ENCODE measurements at places on chromosomes 4 and X. TPM values are rescaled to one million over a fixed set of nuclear protein-coding genes. Genes with fewer than 3 reads are reported as not detected.

- H3K27me3 ChIP-seq = no peaks in the 10 kb centered on the region
- no peak overlapping the region for H3K4me3 ChIP-seq
- H3K4me1 ChIP-seq = no peaks in the 10 kb centered on the region
- DNase-seq = no peak
- no peaks in the 10 kb centered on the region for H3K36me3 ChIP-seq
These were observed 80.0 kb downstream of the TBC1D19 start for GRCh38 chr4:26663888-26664287.

DNA sequence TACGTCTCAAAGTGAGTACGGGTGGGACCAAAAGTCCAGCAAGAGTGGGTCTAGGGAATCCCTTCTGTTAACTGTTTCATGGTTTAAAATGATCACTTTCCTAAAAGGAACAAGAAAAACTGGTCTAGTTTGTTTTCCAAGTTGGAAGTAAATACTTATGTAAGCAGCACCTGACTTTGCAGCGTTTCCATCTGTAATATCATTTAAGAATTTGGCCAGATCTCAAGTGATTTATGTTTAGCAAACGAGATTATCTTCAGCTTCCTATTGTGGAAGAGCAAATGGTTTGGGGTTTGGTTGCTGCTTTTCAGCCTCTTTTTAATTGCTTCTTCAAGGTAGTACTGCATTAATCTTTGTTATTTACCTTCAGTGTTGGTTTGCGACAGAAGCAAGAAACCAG, 50.4 kb downstream of the FHIP1A start:
- DNase-seq = no peak
- no peaks in the 10 kb centered on the region for H3K4me1 ChIP-seq
- H3K27me3 ChIP-seq = no peaks in the 10 kb centered on the region
- H3K4me3 ChIP-seq = no peak overlapping the region
- H3K27ac ChIP-seq = no peak overlapping the region
- no peaks in the 10 kb centered on the region for H3K36me3 ChIP-seq

DNA sequence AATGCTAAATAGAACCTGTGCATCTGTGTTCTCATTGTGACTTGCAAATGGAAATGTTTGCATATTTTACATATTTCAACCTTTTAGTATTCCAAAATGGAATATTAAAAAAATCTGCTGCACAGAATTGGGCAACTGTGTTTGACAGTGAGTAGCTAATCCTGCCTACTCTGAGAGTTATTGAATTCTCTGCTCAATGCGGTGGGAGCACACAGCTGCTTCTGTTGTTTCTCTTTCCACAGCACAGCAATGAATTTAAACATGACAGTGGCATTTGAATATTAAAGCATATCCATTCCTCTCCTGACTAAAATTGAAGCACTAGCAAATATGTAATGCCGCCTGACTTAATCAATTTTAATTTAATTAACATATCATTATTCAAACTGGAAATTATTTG, 366.6 kb downstream of the GASK1B start:
- no peak overlapping the region for H3K27ac ChIP-seq
- H3K27me3 ChIP-seq = no peaks in the 10 kb centered on the region
- H3K36me3 ChIP-seq = no peaks in the 10 kb centered on the region
- DNase-seq = peak; percentile 38
- H3K4me3 ChIP-seq = no peak overlapping the region
- no peaks in the 10 kb centered on the region for H3K4me1 ChIP-seq

The TMPRSS11A gene
- total RNA-seq = not detected

The ARL13A gene
- total RNA-seq = not detected

- H3K4me1 ChIP-seq = no peaks in the 10 kb centered on the region
- no peak overlapping the region for H3K4me3 ChIP-seq
- H3K36me3 ChIP-seq = no peaks in the 10 kb centered on the region
- H3K27me3 ChIP-seq = no peaks in the 10 kb centered on the region
These were observed 201.8 kb upstream of the NDST4 start for GRCh38 chr4:115315182-115315581.

- H3K36me3 ChIP-seq = no peaks in the 10 kb centered on the region
- H3K27ac ChIP-seq = no peak overlapping the region
- no peak for DNase-seq
- no peak overlapping the region for H3K4me3 ChIP-seq
- no peaks in the 10 kb centered on the region for H3K27me3 ChIP-seq
These were observed 32.2 kb upstream of the FAT1 start for GRCh38 chr4:186755550-186756519.

- H3K4me3 ChIP-seq = no peak overlapping the region
- H3K36me3 ChIP-seq = no peaks in the 10 kb centered on the region
- no peak overlapping the region for H3K27ac ChIP-seq
- no peak for DNase-seq
- H3K4me1 ChIP-seq = no peaks in the 10 kb centered on the region
- no peaks in the 10 kb centered on the region for H3K27me3 ChIP-seq
These were observed 109.9 kb downstream of the AFF2 start for GRCh38 chrX:148610328-148610698.

GRCh38 chr4:4491396-4491893, 50.4 kb downstream of the STX18 start:
- no peak overlapping the region for H3K27ac ChIP-seq
- H3K4me3 ChIP-seq = no peak overlapping the region
- H3K27me3 ChIP-seq = no peaks in the 10 kb centered on the region
- no peaks in the 10 kb centered on the region for H3K36me3 ChIP-seq
- DNase-seq = no peak
- H3K4me1 ChIP-seq = no peaks in the 10 kb centered on the region

DNA sequence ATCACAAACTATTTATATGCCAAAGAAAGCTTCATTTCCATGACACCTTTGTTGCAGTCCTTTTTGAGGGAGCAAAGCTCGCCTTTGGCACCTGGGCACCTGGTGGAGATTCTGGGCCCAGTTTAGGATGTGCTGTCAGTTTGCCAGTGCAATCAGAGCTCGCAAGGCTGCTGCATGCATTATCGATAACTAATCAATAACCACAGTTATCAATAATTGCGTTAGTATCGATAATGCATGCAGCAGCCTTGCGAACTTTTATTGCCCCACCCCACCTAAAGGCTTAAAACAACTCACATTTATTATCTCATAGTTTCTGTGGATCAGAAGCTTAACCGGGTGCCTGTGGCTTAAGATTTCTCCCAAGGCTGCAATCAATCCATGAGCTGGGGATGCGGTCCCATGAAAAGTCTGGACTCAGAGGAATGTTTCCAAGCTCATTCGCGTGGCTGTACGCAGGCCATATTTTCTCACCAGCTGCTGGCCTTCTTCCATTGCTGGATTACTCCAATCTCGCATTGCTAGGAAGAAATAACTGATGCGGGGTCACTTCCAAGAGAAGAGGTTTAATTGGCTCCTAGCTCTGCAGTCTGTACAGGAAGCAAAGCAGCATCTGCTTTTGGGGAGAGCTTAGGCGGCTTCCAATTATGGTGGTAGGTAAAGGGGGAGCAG, 6.2 kb upstream of the AFAP1 start:
- no peak overlapping the region for H3K27ac ChIP-seq
- H3K36me3 ChIP-seq = no peaks in the 10 kb centered on the region
- no peaks in the 10 kb centered on the region for H3K27me3 ChIP-seq
- peak; percentile 90 for DNase-seq
- H3K4me3 ChIP-seq = no peak overlapping the region

DNA sequence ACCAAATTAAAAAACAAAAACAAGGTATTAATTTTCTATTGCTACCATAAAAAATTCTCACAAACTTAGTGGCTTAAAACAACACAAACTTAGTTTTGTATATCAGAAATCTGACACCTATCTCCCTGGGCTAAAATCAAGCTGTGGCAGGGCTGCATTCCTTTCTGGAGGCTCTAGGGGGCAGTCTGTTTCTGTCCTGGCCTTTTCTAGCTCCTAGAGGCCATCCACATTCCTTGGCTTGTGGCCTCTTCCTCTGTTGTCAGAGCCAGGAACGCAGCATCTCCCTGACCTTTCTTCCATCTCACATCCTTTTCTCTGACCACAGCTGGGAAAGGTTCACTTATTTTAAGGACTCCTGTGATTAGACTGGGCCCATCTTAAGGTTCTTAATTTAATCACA, 38.9 kb upstream of the TLR2 start:
- no peaks in the 10 kb centered on the region for H3K27me3 ChIP-seq
- no peaks in the 10 kb centered on the region for H3K4me1 ChIP-seq
- H3K36me3 ChIP-seq = no peaks in the 10 kb centered on the region
- no peak for DNase-seq

- no peak for DNase-seq
- no peaks in the 10 kb centered on the region for H3K4me1 ChIP-seq
- no peak overlapping the region for H3K27ac ChIP-seq
- no peaks in the 10 kb centered on the region for H3K36me3 ChIP-seq
- no peaks in the 10 kb centered on the region for H3K27me3 ChIP-seq
These were observed 73.7 kb downstream of the GABRA2 start for GRCh38 chr4:46316215-46316614.

- H3K4me3 ChIP-seq = no peak overlapping the region
- no peak overlapping the region for H3K27ac ChIP-seq
- H3K27me3 ChIP-seq = peaks cover 2% of the 10 kb centered on the region
- DNase-seq = no peak
- no peaks in the 10 kb centered on the region for H3K4me1 ChIP-seq
These were observed 60.9 kb downstream of the BMP15 start for GRCh38 chrX:50971395-50971794.

- no peak overlapping the region for H3K4me3 ChIP-seq
- no peaks in the 10 kb centered on the region for H3K27me3 ChIP-seq
- no peaks in the 10 kb centered on the region for H3K36me3 ChIP-seq
- no peak for DNase-seq
These were observed 85.0 kb downstream of the TEX13C start for GRCh38 chrX:125404667-125405160.

GRCh38 chr4:14829795-14830194, 172.5 kb upstream of the CPEB2 start:
- no peak for DNase-seq
- no peaks in the 10 kb centered on the region for H3K36me3 ChIP-seq
- H3K4me3 ChIP-seq = no peak overlapping the region
- no peak overlapping the region for H3K27ac ChIP-seq
- H3K27me3 ChIP-seq = no peaks in the 10 kb centered on the region
- H3K4me1 ChIP-seq = peaks cover 6% of the 10 kb centered on the region

The MAGEA1 gene
- not detected for total RNA-seq

DNA sequence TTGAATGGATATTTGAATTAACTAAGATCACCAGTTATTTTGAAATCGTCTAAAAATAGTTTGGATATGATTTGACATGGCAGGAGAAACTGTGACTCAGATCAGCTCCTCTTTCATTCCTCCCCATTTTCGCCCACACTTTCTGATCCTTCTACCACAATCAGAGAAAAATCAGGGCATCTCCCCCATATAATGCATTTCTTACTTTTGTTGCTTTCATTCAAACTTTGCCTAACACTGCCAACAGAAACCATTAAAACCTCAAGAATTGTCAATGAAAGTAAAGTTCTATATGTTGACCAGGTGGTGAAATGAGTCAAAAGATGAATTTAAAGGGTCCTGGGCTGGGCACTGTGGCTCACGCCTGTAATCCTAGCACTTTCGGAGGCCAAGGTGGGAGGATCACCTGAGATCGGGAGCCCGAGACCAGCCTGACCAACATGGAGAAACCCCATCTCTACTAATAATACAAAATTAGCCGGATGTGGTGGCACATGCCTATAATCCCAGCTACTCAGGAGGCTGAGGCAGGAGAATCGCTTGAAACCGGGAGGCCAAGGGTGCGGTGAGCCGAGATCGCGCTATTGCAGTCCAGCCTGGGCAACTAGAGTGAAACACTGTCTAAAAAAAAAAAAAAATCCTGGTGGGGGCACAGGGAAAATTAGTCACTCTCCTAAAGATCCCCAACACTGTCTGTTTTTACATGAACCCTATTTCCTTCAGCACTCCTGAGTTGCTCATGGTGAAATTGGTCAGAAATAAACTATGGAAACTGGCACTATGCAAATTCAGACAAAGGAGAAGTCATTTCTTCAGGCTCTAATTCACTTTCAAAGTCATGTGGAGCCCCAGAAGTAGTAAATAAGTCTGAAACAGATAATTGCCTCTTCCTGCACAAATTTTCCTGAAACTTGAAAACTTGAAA, 122.8 kb upstream of the NOCT start:
- H3K4me3 ChIP-seq = no peak overlapping the region
- H3K4me1 ChIP-seq = peaks cover 7% of the 10 kb centered on the region
- no peak overlapping the region for H3K27ac ChIP-seq
- H3K36me3 ChIP-seq = no peaks in the 10 kb centered on the region
- no peaks in the 10 kb centered on the region for H3K27me3 ChIP-seq

DNA sequence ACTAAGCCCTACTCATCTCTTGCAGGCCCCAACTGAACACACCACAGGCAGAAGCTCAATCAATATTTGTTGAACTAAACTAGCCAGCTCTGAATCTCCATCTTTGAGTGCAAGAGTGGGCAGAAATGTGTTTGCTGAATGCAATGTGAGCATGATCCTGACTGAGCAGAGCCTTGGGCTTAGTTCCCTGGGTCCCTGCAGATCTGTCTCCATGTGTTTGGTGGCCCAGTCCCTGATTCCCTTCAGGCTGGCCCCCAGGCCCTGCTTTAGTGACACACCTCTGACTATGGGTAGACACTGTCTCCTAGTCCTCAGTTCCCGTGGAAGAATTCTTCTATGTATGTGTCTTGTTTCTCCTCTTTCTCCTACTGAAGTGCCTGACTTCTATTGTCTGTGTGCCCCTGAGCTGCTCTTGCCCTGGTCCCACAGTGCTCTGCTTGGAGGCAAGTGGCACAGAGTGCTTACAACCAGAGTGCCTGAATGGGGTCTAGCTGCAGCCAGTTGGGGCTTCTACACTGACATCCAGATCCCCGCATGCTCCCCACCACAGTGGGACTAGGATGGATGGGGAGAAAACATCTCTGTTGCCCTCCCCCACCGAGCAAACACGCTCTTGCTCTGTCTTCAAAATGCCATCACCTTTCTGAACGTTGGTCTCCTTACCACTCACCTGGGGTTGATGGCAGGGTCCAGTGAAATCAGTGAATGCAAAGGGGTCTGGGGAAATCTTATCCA, 9.3 kb downstream of the PJA1 start:
- no peak overlapping the region for H3K4me3 ChIP-seq
- H3K27me3 ChIP-seq = peaks cover 2% of the 10 kb centered on the region
- H3K36me3 ChIP-seq = peaks cover 5% of the 10 kb centered on the region
- DNase-seq = no peak
- peaks cover 14% of the 10 kb centered on the region for H3K4me1 ChIP-seq

DNA sequence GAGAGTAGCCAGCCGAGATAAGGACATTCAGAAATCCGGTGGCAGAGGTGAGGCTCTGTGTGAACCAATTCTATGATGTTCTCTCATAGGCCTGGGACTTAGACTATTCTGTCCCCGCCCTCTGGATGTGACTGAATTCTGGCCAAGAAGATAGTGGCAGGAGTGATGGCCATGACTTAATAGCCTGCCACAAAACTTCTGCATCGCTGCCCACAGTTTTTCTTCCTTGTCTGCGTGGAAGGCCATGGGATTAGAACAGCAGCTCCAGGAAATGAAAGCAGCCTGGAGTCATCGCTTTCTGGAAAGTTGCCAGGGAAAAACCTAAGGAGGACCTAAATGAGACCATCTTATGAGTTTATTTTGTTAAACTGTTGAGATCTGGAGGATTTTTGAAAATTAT, 134.7 kb downstream of the F11 start:
- no peaks in the 10 kb centered on the region for H3K36me3 ChIP-seq
- H3K4me1 ChIP-seq = no peaks in the 10 kb centered on the region
- no peaks in the 10 kb centered on the region for H3K27me3 ChIP-seq
- no peak overlapping the region for H3K27ac ChIP-seq
- H3K4me3 ChIP-seq = no peak overlapping the region
- DNase-seq = no peak

The FAM47A gene
- total RNA-seq = not detected

- H3K4me1 ChIP-seq = no peaks in the 10 kb centered on the region
- DNase-seq = no peak
- H3K4me3 ChIP-seq = no peak overlapping the region
- no peaks in the 10 kb centered on the region for H3K27me3 ChIP-seq
These were observed 24.0 kb upstream of the TMEM255A start for GRCh38 chrX:120335289-120335688.

The RASL11B gene
- total RNA-seq = 8.0 TPM

- H3K4me3 ChIP-seq = peak overlapping the region; percentile 78
- H3K4me1 ChIP-seq = peaks cover 6% of the 10 kb centered on the region
- peak; percentile 63 for DNase-seq
- H3K36me3 ChIP-seq = no peaks in the 10 kb centered on the region
- peak overlapping the region; percentile 95 for H3K27ac ChIP-seq
These were observed 528 bp downstream of the FMR1 start for GRCh38 chrX:147912093-147912801.

The DHX15 gene
- total RNA-seq = 145 TPM

Measured in spinal cord (tissue), 10 donors.